Adrenal gland (tissue), 19 donors: ENCODE measurements at places on chromosomes 4 and X. TPM values are rescaled to one million over a fixed set of nuclear protein-coding genes. Genes with fewer than 3 reads are reported as not detected.

DNA sequence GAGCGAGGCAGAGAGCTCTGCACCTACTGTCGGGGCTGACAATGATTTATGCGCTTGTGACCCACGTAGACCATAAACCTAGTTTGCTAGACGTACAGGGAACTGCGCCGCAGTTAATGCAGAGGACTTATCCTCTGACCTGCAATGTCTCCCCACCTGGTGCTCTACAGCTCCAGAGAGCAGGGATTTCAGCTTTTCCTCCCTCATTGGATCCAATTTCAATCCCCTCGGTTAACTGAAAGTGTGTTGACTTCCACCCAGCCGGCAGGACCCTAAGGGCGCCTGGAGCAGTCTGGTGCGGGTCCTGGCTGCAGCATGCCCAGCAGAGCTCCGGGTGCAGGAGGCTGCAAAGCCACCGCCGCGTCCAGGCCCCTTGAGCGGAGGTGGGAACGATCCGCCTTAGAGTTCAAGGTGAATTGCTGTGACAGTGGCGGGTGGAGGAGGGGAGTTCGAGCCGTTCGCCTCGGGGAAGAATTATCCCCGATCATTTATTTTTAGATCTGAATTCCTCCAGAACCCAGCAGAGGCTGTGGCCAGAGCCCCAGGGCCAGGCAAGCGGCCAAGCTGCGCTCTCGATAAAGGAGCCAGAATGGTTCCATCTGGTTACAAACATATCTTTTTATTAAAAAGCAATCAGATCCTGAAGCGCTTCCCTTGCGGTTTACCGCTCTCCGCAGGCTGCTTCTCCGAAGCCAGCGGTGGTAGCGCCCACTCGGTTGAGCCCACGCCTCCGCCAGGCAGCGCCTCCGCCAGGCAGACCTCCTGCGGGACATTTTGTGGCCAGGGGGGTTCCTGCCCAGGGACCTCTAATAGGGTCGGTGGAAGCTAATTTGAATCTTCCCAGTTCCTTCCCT lies 66.0 kb downstream of the FBXO8 start:
- peak; percentile 39 for DNase-seq

DNA sequence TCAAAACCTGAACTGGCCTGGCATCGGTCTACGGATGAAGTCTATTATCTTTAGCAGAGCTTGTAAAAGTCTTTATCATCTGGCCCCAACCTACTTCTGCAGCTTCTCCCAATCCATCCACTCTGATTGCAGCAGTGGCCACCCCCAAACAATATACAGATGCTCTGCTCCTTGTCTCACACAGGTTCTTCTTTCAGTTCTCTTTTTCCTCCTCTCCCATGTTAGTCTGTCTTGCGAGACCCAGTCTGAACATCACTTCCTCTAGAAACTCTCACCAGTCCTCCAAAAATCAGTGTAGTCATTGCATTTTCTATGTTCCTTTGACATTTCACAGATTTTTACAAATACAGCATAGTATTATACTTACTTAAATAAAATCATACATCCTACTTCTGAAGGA lies 163.0 kb downstream of the FRMPD4 start:
- DNase-seq, result no peak

DNA sequence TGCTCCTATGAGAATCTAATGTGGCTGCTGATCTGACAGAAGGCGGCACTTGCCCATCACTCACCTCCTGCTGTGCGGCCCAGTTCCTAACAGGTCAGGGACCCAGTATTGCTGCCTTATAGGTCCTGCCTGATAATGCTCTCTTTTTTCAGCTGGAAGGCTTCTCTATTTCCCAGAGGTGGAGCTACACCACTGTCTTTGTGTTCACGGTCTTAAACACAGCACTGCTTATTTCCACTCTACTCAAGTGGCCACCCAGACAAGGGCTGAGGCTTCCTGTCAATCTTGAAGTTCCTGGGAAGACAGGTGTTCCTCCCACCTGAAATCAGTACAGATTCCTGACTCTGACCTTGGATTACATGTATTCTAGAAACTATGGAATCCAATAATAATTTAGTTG lies 270.6 kb downstream of the NR3C2 start:
- no peak for DNase-seq

DNA sequence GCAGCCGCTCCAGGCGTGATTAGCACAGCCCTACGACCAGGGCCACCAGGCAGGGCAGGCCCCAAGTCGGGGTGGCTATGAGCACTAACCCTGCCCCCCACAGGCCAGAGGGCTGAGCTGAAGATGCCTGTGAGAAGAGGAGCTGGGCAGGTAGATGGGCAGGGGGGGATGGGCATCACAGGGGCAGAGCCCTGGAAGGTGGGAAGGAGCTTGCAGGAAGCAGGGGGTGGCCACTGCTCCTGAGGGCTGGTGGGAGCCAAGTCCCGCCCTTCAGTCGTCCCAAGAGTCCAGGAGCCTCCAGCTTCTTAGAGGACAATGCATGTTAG lies 7.3 kb upstream of the MXD4 start:
- DNase-seq, result no peak

DNA sequence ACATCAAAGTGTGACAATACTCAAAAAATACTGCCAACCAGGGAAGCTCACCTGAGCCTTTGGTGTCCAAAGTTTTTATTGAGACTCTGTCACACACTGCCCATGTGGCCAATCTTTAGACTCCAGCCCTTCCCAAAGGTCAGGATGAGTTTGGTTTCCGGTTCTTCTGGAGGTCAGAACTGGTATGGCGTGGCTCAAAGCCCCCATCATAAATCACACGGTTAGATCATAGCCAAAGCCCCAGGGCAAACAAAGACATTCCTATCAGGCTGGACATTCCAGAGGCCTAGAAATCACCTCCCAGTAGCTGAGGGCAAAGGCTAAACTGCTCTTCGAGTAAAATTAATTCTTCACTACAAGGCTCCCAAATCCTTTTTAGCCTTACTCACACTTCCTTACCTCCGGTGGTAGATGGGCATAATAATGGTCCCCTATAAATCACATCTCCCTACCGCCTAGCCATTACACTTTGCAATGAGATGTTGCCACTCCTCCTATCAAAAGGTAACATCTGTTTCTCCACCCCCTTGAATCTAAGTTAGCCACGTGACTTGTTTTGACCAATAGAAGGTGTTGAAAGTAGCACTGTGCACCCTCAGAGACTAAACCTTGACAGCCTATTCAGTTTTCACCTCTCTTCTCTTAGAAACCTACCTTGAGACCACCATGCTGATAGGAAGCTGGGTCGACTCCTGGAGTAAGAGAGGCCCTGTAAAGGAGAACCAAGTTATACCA lies 137.8 kb upstream of the DUSP21 start:
- DNase-seq, result no peak

The VCX3A gene
- polyA plus RNA-seq, result 0.97 TPM
